ENCODE measurements at places on chromosomes 2 and 18.

- no peak for DNase-seq
These were observed 331.6 kb downstream of the KCNS3 start for GRCh38 chr2:18209934-18210639.

DNA sequence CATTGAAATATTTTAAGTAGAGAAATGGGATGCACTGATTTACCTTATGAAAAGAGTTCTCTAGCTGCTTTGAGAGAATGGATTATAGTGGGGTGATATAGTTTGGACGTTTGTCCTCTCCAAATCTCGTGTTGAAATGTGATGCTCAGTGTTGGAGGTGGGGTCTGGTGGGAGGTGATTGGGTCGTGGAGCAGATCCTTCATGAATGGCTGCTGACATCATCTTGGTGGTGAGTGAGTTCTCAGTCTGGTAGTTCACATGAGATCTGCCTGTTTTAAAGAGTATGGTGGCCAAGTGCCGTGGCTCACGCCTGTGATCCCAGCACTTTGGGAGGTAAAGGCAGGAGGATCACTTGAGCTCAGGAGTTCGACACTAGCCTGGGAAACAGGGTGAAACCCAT, 58.7 kb upstream of the SH3RF3 start:
- DNase-seq: no peak

GRCh38 chr2:165373278-165374010, 96.1 kb upstream of the CSRNP3 start:
- DNase-seq: no peak

DNA sequence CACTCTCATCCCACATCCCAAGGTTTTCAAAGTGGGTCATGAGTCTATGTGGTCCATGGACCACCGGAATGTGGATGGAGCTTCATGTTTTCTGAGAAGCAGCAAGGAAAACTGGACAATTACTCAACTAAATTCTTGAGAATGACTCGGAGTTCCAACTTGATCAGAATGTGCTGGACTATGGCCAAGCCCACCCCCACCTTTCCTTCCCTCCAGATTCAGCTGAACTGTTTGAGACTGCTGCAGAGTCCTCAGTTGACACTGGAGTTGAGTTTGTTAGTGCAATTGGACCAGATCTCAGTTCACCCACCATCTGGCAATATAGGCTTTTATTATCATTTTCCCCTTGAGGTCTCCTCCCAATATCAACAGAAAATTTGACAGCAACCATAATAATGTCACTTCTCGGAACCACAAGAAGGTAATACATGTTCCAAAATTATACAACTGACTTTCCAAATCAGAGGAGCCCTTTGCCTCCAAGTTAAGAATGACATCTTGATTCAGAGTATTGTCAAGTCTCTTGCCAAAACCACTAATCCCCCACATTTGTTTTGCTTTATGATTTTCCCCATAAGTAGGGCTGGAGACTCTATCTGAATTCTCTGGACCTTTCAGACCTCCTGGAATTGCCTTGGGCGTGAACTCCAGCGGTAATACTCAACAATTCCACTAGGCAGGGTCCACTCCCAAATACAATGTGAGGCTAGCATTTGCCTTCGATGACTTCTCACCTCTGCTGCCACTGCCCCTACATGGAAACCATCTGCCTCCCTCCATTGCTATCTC, 8.8 kb downstream of the COL4A4 start:
- DNase-seq: no peak

GRCh38 chr18:61635901-61636528, 256.8 kb downstream of the RNF152 start:
- peak; percentile 85 for DNase-seq

DNA sequence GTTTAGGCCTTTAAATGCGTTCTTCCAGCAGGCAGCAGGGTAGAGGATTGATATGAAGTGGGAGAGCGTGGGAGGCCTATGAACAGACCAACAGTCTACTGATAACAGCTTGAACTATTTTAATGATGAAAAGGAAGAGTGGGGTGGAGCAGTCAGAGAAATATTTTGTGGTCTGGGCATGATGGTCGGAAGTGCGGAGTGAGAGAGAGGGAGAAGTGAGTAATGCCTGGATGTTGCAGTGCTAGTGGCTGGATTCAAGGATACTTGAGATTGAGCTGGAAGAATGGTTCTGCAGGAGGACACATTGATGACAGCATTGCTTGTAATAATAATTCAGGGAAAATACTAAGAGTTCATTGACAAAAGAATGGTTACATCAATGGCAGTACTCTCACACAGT, 151.0 kb upstream of the DAPL1 start:
- no peak for DNase-seq

DNA sequence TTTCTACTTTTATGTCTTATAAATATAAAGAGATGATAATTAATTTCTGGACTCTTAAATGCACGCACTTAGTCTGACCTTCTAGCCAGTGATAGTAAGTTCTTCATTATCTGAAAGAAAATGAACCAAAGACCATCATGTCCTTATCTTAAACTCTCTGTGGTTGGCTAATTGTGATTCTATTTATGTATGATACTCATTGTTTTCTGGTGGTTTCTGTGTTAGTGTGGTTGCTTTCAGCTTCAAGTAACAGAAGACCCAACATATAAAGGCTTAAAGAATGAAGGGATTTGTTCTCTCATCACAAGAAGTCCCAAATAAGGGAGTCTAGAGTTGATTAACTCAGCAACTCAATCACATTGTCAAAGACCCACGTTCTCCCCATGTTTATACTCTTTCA, 225.2 kb upstream of the TANK start:
- no peak for DNase-seq

GRCh38 chr2:3073041-3073595, 304.5 kb downstream of the EIPR1 start:
- DNase-seq: no peak

DNA sequence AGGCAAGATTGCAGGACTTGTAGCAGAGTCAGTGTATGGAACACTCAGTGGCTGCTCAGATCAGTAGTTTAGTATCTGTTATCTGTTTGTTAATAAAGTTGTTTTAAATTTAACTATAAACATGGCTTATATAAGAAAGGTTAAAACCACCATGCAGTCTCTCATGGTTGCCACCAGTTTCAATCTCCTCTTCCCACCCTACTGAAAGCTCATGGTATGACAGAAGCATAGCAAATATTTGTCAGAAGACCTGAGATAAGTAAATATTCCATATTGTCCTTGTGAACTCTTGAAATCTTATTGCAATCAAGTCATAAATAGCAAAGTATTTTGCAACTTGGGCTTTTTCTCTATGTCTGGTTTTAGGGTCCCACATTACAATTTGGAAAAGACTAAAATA, 2.1 kb upstream of the COL5A2 start:
- DNase-seq: no peak

DNA sequence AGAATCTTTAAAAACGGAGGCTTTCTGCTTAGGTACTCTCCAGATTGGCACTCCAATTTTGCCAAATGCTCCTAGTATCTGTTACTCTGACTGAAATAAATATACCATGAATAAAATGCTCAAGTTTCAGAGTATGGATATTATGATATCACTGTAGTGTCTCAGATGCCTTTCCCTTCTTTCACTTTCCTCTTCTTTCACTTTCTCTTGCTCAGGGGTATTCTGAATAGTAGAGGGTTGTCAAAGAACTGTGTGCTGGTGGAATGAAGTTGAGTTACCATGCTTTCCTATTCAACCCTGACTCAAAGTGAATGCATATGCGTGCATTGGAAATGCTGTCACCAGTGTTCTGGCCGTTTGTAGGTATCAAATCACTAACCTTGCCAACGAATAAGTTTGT, 1015.2 kb upstream of the FANCL start:
- DNase-seq: no peak

DNA sequence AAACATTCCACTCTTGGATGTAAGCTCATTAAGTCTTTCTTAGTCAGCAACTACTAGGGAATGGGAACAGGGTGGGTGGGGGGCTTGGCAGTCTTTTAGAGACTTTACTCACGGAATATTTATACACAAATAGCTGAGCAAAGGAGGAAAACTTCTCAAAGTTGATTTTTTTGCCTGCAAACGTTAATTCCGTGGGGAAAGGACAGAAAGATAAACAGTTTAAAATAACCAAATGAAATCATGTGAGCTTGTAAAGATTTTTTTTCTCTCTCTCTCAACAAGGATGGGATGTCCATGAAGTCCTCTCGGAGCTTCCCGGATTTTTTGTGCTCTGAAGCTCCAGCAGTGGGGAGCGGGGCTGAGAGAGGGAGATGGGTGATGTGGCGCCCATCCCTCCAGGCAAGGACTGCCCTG, 32.2 kb upstream of the MAT2A start:
- DNase-seq: no peak

DNA sequence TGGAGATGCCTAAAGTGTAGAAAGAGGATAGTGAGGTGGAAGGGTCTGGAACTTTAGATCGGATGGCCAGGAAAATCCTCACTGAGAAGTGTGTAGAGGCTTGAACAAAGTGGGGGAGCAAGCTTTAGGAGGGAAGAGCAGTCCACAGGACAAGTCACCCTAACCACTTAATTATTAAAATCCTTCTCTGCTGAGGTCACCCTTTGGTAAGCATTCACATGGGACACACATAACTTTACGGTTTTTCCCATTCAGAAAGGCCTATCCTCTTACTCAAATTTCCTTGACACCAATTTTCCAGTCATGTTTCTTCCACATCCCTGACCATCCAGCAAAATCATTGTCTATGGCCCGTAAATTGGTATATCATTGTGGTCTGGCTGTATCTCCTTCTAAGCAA, 31.0 kb upstream of the ZEB2 start:
- no peak for DNase-seq

DNA sequence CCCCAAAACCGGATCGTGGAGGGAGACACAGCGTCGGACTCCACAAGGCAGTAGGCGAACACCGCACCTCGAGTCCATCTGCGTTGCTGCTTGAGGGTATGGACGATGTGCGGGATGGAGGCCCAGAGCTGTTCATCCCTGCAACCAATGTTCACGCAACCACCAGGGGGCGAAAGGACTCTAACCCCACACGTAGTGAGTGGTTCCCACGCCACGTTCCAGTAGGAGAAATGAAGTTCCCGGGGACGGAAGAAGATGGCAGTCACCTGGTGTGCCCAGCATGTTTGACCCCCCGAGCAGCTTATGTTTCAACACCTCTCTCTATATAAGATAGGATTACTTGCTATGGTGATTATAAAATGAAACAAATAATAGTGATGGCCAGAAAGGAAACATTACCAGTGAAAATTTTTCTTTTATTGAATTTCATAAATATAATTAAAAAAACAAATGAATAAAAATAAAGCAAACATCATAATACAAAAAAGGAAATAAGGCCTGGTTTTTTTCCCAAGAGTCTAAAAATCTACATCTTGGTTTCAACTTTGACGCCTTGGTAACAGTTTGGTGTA, 184.3 kb downstream of the SH3BP4 start:
- DNase-seq: peak; percentile 85

DNA sequence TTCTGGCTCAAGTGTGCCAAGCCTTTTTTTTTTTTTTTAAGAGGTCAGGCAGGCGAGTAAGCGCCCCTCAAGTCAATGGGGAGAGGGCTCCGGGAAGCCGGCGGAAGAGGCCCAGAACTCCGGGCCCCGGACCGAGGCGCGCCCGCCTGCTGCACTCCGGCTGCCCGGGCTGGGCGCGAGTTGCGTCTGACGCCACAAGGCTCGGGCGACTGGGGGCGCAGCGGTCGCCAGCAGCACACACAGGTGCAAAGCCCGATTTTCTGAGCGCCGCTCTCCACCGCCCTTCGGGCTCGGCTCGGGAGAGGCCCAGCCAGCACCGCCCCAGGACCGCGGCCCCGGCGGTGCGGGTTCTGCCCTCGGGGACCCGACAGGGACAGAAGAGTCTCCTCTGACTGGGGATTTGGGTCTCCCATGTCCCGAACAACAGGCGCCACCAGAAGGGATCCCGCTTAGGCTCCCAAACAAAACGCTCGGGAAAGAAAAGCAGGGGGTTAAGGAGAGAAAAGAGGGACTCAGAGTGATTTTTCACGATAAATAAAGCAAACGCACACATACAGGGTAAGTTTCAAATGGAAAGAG, 787 bp downstream of the ERBB4 start:
- no peak for DNase-seq

GRCh38 chr2:56086336-56086735, 97.5 kb upstream of the CCDC85A start:
- no peak for DNase-seq

- no peak for DNase-seq
These were observed 13.1 kb upstream of the GULP1 start for GRCh38 chr2:188278388-188279092.

DNA sequence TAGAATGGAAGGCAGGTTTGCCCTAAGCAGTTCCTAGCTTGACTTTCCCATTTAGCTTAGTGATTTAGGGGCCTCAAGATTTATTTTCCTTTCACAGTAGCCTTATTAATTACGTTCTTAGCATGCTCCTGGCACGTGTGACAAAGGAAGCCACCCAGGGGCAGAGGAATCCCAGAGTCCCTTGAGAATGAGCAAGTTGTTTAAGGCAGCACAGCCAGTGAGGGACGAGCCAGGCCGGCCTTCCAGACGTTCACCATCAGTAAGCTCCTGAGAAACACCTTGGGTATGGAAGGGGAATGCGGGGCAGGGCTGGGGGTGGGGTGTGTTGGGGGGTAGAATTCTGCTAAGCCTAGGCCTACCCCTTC, 76.3 kb downstream of the SOWAHC start:
- peak; percentile 66 for DNase-seq

DNA sequence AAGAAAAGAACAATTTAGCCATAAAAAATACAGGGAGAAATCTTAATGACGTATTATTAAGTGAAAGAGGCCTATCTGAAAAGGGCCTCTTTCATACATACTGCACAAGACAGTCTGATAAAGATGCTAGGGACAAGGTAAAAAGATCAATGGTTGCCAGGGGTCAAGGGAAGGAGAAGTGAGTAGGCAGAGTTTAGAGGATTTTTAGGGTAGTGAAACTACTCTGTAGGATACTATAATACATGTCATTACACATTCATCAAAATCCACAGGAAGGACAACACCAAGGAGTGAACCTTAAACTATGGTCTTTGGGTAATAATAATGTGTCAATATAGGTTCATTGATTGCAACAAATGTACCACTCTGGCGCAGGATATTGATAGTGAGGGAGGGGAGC, 289.3 kb downstream of the FSIP2 start:
- no peak for DNase-seq

- DNase-seq: no peak
These were observed 852.6 kb downstream of the DPP10 start for GRCh38 chr2:115294999-115295398.

- peak; percentile 80 for DNase-seq
These were observed 18.3 kb upstream of the CXCR4 start for GRCh38 chr2:136135921-136136906.

DNA sequence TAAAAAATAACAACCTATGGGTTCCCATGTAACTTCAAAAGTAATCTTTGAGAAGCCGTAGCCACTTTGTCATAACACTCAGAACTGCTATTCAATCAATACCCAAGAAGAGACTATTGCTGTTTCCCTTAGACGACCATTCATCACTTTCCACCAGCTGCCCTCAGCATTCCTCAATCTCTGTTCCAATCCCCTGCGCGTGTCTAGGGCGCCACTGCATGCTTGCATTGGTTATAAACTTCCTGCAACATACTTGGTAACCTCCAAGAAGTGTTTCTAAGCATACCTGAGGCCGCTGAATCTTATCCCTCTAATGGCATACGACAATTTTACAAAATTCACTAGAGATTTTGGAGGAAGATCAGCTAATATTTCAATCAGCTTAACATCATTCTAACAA, 134.2 kb downstream of the LAMA1 start:
- no peak for DNase-seq

GRCh38 chr2:112824694-112825085, 11.9 kb downstream of the IL1B start:
- no peak for DNase-seq

- DNase-seq: no peak
These were observed 12.4 kb upstream of the EML4 start for GRCh38 chr2:42156721-42157120.

- DNase-seq: no peak
These were observed 1337.2 kb upstream of the NXPH2 start for GRCh38 chr2:140117386-140117785.

GRCh38 chr2:143704451-143705106, 575.4 kb downstream of the ARHGAP15 start:
- DNase-seq: no peak

Measured in mucosa of descending colon (tissue), 3 donors.